Activated CD4-positive, CD25-positive, alpha-beta regulatory T cell treated with anti-CD3 and anti-CD28 coated beads, Interleukin-2, amount 50 U/mL, for 72 hours (primary cell): ENCODE measurements at places on chromosomes 5 and 9.

DNA sequence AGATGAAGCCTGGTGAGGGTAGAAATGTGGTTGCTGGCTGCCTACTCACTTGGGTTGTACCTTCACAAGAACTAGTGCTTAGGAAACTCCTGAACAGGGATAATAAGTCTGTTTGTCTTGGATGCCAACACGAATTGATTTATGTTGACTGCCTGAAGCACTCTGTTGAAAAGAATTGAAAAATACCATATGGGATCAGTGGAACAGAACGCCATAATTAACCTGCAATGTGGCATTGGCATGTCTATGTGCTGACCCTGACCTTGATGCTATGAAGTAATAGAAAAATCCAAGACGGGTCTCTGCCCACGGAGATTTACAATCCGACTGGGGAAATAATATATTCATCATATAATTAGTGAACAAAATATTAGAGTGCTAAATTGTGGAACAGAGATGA, 10.5 kb downstream of the LIX1 start:
- no peak for DNase-seq

GRCh38 chr5:23208959-23209431, 298.4 kb upstream of the PRDM9 start:
- no peak for DNase-seq

DNA sequence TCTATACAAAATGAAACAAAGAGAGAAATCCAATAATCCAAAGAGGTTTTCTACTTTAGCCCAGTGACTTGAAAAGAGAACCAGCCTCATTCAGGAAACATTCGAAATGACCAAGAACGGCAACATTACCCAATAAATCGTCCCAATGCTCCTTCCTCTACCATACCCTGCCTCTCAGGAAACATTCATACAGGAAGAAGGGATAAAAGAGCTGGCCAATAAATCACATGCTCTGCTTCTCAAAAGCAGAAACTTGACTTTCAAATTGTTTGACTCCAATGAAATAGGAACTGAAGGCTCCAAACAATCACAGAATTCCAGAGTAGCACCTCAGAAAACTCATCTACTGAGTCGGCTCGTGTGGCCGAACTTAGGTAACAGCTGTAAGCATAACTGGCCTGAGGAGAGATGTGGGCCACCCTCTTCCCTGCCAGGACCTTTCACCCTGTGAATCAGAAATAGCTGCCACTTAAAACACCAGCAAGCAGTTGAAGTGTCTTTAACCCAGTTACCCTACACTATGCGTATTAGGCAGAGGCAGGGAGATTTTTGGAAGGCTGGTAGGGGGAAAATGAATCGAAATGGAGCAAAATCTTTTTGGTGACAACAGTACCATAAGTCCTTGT, 14.6 kb downstream of the ARL15 start:
- DNase-seq, result no peak

GRCh38 chr9:108609227-108609896, 246.4 kb downstream of the ACTL7B start:
- DNase-seq, result no peak

DNA sequence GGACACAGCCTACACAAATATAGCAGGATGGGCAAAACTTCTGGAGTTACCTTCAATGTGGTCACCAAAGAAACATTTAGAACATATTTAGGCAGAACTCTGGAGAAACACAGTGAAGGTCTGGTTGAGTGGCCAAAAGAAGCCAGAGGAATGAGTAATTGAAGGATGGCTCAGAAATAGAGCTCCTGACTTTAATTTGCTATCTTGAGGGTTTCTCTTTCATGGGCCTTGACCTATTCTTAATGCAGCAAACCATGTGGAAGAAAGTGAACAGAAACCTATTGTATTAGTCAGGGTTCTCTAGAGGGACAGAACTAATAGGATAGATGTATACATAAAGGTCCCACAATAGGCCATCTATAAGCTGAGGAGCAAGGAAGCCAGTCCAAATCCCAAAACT, 650.5 kb downstream of the ACTL7B start:
- no peak for DNase-seq

DNA sequence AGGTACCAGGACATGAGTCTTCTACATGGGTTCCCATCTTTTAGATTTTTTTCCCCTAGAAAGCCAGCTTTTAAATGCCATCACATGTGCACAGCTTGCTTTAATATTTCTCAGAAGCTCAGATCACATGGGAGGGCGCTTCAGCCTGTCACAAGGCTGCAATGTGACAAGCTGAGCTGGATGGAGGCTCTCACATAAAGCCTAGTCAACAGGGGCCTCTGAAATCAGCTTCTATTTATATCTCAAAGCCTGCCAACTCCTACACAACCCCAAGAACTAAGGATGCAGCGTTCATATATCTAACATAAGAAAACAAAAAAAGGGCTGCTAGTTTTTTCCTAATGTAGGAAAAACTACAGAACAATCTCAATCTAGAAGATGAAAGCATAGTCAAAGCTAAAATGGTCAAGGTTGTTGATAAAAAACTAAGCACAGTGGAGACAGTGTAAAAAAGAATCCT, 2.3 kb downstream of the ZFAND5 start:
- DNase-seq, result peak; percentile 38

- no peak for DNase-seq
Measured at GRCh38 chr5:40985501-40985900, 76.2 kb downstream of the C7 start.

GRCh38 chr5:61916621-61917620, 389.1 kb upstream of the KIF2A start:
- no peak for DNase-seq

GRCh38 chr5:177600508-177601018, 631 bp downstream of the B4GALT7 start:
- no peak for DNase-seq

DNA sequence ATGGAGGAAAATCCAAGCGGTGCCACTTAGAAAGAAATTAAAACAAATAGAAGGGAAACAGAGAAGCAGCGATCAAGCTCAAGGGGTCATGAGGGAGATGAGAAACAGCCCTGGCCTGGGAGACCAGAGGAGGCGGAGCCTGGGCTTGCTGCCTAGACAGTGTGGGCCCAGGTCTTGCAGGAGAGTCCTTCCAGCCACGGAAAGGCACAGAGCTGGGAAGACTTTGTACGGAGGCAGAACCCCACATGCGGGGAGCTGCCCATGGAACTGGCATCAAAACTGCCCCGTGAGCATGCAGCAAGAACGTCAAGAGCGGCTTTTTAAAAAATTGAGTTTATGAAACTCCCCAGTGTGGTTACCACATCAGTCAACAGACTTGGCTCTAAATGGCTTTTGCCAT, 119.4 kb downstream of the IRX1 start:
- no peak for DNase-seq

GRCh38 chr5:14834584-14835550, 36.7 kb downstream of the ANKH start:
- DNase-seq, result no peak

DNA sequence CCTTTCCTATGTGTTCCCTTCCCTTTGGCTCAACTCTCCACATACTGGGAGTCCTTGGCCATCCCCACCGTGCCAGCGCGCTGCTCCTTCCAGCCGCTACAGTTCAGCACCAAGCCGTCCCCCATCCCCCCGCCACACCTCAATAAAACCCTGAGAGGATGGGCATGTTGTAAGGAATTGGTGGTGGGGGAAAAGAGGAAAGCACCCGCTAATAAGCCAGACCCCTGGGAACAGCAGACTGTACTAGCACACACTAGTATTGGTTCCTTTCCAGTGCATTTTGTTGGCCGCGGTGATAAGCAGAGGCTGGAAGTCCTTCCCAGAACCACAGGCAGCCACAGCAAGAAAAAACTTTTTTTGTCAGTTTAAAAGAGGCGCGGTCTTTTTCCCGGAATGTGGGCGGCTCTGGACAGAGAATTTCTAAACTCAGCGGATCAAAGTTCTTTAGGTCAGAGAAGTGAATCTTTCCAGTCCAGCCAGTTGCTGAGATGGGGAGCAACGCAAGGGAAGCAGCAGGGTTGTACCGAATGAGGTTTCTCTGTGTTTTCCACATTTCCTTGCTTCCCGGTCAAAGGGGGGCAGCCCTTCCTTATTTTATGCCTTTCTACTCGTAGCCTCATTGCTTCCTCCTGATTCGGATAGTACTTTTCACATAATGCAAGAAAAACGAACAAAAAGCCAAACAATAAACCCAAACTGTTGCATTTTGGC, 2.1 kb downstream of the CHSY3 start:
- DNase-seq, result no peak

DNA sequence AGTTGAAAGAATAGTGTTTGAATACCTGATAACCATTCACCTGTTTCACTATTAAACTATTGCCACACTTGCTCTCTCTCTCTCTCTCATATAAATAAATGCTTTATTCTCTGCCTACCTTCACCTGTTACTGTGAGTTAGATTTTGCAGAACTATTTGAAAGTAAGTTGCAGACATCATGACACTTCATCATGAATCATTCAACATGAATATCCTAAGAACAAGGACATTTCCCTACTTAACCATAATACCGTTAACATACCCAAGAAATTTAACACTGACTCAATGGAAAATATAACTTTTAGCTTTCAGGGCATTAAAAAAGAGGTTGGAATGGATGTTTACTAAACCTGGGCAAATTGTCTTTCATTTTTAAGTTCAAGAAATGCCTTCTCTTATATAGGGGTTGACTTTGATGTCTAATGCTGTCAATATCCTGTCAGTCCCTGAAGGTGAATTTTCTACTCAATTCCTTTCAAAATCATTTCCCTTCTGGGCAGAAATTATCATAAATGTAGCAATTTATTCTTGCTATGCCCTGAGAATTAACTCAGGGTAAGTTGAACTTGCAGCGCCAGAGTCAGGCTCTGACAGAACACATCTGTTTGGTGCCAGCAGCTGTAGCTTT, 582.6 kb upstream of the TLE4 start:
- DNase-seq, result no peak

- DNase-seq, result no peak
Measured at GRCh38 chr5:129445379-129445778, 14.7 kb upstream of the ADAMTS19 start.

DNA sequence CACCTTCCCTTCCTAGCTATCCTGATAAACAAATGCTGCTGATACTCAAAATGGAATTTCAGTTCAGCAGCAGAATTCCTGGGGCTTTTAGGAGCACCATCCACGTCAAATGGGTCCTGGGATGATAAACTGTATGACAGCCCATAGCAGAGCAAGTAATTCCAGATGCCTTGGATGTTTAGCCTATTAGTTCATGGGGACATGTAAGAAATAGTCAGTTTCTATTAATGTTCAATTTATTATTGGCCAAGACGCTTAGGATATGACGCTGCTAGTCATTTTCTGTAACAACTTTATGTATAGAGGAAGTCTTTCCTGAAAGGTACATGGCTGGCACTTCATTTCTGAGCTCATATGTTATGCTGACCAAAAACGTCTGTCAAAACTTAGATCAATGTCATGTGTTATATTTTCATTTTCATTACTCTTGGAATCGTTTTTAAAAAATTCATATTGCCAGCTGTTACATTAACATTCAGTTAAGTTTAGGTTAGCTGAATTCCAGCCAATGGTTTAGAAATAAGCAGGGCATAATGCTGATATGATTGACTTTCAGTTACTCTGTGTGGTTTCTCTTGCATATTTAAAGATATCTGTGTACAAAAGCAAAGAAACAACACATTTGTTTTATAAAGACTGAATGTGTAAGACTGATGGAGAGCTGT, 243.8 kb downstream of the CSNK1G3 start:
- DNase-seq, result no peak

DNA sequence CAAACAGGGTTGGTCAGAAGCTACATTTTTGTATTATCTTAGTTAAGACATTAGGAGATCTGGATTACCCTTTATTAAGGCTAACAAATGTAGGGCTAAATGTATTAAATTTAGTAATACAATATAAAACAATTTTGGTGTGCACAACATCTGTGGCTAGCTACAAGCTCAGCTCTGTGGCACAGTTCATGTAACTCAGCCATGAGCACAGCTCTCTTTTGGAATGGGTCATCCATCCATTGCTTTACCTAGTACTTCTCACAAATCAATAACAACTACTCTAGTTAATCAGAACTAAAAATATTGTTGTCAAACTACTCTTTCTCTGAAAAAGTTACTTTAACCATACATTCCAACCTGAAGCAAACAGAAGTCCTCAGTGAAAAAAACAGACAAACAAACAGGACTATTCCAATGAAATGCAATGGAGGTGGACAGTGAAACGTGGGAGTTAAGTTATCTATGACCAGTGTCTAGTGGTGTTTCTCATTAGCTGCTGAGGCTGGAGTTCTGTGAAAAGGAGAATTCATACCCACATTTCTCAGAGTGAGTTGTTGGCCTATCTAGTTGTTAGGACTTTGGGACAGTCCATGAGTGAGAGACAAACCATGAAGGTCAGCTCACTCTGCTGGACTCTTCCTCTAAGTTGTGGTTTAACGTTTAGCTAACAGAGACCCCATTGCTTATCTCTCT, 55.1 kb downstream of the PIP5K1B start:
- DNase-seq, result no peak

DNA sequence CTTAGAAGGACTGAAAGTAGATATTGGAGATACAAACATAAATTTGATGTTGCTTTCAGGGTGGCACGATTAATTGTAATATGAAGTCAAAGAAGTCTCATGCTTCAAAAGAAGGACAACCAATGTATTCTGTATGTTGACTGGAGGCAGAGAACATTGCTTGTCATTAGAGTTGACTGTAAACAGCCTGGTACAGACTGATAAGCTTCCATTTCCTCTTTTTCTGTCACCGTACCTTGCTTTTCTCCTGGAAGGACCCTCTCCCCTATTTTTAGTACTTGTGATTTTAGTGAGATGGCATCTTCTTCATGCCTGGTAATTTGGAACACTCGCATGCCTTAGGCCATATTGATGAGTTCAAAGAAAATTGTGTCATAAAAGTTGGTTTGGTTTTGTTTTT, 809.4 kb downstream of the PRELID2 start:
- DNase-seq, result no peak

- DNase-seq, result no peak
Measured at GRCh38 chr5:14574891-14575508, 6.6 kb upstream of the OTULINL start.

DNA sequence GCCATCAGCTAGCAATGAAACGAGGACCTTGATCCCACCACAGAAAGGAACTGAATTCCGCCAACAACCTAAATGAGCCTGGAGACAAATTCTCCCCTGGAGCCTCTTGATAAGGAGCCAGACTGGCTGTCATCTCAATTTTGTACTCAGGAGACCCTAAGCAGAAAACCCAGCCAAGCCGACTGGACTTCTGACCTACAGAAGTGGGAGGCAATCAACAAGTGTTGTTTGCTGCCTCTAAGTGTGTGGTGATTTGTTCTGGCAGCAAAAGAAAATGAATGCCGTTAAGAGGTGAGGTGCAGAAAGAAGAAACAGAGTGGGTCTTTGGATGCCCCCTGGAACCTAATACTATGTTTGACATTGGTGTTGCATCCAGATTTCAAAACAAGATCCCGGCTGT, 72.7 kb upstream of the SPATA31E1 start:
- no peak for DNase-seq

GRCh38 chr9:121839726-121840500, 188.5 kb downstream of the DAB2IP start:
- DNase-seq, result no peak

DNA sequence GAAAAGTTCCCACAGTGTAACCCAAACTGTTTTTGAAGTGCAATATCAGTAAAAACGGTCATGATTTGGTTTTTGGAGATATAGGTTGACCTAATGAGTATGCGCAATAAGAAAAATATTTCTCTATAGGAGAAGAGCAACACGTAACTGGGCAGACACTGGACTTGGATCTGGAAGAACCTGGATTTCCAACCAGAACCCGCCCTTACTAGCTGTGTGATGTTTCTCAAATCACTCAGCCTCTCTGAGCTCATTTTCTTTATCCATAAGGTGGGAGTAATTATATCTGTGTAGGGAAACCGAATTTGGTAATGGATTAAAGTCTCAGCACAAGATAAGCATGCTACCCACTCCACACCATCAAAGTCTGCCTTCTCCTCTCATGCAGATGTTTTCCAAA, 169.1 kb downstream of the COL23A1 start:
- DNase-seq, result no peak

GRCh38 chr5:133877351-133878235, 90.8 kb downstream of the C5orf15 start:
- DNase-seq, result no peak
